ENCODE measurements at places on chromosomes 1 and 21.

DNA sequence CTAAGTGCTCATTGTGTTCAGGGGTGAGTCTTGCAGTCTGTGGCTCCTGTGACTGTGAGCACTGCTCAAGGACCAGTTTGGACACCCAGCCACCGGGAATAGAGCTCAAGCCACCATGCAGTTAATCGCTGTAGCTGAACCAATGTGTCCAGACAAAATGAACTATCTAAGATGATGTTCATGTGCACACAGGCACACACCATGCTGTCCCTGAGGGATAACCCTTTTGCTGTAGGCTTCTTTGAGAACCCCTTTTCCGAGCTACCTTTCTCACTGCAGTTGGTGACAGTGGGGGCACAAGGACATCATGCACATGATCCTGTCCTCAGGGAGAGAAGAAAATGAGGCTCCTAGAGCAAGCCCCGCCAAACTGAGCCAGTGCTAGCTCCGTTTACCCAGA lies 50.6 kb upstream of the CTBS start:
- no peak for DNase-seq

DNA sequence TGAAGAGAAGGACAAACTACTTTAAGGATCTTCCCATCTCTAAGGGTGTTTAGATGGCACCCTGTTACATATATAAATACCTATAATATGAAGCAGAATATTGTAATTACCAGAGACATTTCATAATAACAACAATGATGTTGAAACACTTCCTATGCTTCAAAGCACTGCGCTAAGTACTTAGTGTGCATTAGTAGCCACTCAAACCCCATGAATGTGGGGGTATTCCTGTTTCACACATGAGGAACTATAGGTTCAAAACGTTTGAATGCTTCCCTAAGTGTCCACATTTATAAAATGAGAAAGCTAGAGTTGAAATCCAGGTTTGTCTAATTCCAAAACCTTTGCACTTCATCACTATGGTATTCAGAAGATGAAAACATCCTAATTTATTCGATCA lies 18.5 kb upstream of the OR10J5 start:
- DNase-seq: no peak

GRCh38 chr1:8460784-8461183 lies 142.9 kb downstream of the SLC45A1 start:
- DNase-seq: no peak

- DNase-seq: no peak
Observed at GRCh38 chr1:206116191-206116872, 856 bp downstream of the AVPR1B start.

DNA sequence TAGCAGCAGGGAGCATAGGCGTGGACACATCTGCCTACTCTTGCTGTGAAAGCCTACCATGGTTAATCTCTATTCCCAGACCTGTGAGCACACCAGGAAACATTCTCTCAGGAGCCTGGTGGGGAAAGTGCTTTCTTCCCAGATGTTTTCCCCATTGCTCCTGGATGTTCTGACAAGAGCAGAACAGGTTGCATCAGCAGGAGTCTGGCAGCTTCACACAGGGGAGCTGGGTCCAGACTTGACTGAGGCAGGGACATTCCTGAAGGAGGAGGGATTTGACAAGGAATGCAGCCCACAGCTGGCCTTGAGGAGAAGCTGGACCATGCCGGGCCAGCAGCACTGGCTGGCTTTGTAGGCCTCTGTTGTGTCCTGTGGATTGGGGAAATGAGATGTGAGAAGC lies 21.0 kb upstream of the ARTN start:
- DNase-seq: no peak

DNA sequence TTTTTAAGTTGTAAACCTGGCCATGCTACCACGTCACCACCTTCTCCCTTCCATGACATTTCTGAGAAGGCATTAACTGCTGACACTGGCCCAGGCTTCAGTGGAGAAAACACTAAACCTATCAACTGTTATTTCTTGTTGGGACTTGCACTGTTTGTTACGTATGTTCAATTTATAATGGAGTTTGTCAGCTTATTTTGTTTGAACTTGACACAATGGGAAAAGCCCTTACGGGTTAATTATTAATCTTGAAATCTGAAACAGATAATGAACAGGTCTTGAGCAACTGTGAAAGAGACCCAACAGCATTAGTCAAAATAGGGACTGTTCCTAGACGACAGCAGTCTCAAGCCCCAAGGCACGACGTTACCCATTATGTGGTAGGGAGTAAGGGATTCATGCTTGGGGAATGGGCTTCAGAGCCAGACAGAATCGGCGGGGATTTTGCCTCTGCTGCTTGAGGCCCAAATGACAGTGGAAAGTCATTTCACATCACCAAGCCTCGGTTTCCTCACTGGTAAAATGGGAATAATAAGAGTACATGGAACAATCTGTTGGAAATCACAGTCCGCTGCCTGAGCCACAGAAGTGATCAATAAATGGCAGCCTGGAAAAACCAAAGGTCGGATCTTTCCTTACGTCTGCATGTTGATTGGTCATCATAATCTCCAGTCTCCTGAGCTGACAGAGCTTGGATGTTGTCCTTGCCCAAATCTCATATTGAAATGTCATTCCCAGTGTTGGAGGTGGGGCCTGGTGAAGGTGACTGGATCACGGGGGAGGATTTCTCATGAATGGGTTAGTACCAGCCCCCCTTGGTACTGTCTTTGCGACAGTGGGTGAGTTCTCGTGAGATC lies 44.5 kb downstream of the TIAM1 start:
- DNase-seq: no peak

DNA sequence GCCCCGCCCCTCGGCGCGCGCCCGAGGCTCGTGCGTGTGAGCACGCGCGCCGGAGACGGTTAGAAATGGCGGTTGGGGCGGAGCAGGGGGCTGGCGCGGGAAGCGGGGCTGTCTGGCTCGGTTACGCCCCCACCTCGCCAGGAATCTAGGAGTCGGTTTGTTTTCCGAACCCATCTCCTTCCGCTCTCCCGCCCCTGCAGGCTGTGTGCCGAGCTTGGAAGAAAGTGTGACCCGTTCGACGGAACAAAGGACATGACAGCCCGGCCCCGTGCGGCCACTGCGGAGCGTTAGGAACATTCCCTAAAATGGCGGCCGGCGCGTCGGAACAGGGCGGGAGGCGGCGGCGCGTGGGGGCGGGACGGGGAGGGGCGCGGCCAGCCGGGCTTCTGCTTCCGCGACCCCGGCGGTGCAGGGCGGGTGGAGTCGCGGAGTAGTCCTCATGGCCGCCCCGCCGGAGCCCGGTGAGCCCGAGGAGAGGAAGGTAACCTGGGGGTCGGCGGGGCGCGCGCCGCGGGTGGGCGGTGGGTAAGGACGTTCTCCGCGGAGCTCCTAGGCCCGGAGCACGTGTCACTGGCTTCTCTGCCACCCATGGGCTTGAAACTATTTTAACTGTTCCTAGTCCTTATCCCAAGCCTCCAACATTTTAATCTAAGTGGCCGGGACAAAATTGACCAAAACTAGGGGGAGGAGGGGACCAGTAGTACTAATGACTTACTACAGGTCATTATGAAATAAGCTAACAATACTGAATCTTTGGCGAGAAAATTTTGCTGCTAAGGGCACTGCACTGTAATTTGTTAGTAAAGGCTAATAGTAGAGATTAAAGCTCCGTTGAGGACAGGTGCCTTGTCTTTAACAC lies at the start of gene COX20:
Gene COX20 (plus strand): TSS at position 383 of the 859 bp plus-strand sequence. CDS start 57 bp downstream, at position 440.
- DNase-seq: peak; percentile 92

DNA sequence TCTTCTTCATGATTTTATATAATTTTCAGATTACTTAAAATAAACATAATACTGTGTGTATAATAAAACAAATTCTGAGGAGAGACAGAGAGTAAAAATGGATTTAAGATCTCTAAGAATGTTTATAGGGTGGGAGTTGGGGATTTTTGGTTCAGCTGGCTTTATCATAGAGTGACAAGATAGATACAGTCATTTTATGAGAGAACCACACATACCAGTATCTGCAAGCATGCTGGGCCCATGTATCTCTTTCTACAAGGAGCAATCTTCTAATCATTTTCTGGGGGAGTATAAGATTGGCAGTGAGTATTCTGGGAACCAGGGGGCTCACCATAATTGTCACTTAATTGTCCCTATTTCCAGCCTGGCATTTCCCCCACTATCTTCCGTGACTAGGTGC lies 64.3 kb upstream of the DUSP10 start:
- no peak for DNase-seq

- DNase-seq: peak; percentile 29
Observed at GRCh38 chr1:176211396-176212165, 4.5 kb upstream of the COP1 start.

DNA sequence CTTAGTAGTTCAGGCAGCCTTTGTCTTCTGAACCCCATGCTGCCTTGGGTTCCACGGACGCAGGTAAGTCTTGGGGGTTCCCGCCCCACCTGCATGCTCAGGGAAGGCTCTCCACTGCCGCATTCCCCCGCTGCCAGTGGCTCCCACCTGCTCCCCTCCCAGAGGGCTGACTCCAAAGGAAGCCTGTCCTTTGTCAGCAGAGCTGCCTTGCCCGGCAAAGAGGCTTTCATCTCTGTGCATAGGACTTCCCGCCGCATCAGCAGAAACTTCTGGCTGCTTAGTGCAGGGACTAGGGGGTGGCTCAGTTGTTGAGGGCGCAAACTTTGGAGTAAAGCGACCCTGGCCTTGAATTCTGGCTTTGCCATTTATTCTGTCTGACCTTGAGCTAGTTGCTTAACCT lies 25.2 kb upstream of the ACTL8 start:
- no peak for DNase-seq

GRCh38 chr1:100757946-100758345 lies 38.4 kb downstream of the VCAM1 start:
- no peak for DNase-seq

- no peak for DNase-seq
Observed at GRCh38 chr1:57040811-57041210, 75.0 kb upstream of the C8B start.

DNA sequence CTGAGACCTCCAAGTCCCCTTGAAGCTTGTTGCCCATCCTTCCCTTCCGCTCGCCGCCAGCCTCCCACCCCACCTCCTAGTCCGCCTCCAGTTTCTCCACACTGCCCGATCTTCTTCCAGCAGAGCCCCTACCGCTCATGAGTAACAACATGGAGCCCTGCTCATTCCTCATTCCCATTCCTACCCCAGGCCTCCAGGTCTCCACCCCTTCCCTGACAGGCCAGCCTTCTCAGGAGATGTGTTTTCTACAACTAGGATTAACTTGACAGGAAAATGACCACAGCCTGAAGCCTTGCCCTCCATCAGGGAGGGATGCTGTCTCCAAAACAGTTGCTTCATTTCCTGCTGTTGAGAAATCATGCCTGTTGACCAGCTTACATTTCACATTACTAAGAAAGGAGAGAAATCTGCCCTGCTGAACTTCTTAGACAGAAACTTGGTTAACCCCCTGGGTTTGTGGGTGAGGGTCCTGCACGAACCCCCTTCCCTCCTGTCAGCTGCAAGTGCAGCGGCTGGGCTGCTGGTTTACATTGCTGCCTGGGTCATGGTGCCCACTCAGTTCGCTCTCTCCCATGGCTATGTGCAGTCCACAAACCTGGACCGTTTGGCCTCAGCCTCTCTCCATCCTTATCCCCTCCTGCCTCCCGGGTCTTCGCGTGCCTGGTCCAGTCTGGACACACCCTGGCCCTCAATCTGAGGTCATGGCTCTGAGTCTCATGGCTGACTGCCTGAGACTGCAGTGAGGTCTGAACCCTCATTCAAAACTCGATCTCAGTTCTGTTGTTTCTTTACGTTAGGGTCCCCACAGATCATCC lies 16.1 kb upstream of the CHI3L1 start:
- peak; percentile 49 for DNase-seq

DNA sequence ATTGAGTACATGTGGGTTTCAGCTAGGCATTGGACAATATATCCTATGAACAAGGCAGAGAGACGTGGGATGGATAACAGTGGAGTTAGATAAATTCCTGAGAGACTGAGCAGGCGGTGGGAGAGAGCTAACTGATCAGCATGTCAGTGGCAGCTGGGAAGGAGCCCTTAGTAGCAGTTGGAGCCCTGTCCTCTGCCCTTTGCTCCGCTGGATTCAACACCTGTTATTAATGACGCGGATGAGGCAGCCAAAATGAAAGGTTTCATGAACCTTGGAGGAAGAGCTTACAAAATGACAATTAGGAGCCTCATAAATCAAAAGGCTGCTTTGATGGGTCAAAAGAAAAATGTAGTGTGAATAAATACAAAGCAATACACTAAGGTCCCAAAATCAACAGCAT lies 16.1 kb downstream of the UBIAD1 start:
- no peak for DNase-seq

- DNase-seq: no peak
Observed at GRCh38 chr1:3847081-3847480, 9.9 kb downstream of the CEP104 start.

GRCh38 chr1:107510347-107510746 lies 369.5 kb downstream of the NTNG1 start:
- DNase-seq: no peak

- no peak for DNase-seq
Observed at GRCh38 chr1:50750021-50750619, 209.9 kb downstream of the FAF1 start.

DNA sequence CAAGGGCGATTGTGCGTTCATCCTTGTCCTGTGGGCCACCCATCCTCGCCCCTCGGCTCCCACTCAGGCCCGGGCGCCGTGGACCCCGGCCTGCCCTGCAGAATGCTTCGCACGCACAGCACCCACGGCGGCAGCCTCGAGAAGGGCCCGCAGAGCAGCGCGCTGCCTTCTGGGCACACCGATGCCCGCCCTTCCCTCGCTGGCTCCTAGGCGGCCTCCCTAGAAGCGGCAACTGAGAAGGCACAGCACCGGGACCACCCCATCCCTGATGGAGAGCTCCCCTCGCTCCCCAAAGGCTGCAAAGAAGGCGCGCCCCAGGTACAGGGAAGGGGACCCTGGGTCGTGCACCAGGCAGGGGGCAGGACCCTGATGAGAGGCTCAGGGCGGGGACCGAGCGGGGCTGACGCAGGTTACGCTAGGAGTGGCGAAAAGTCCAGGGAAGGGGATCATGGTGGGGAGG lies 971 bp downstream of the CAPZB start:
- DNase-seq: no peak

DNA sequence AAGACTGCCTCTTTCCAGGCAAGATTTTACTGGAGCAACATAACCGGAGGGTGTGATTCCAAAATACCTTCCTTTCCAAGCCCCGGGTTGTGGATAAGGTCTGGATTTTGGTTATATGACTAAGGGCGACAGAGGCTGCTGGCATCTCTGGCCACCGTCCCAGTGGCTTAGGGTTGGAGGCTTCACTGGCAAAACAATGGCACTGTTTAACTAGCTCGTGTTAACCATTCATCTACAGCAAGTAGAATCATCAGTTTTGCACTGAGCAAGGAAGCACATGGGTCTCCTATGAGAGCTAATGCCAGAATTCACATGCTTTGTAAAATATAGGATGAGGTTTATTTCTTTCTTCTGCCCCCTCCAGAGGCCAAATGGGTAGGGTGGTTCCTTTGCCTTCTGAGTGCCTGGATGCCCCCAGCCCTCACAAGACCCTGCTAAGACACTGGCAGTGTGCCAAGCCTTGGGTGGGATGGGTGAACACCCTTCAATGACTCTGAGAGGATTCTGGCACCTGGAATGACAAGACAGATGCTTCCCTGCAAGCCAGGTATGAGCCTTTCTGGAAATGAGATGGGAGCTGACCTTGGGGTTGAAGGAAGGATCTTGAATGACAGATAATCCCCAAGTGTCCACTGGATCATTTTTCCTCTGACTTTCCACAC lies 36.8 kb downstream of the DHCR24 start:
- no peak for DNase-seq

All from colonic mucosa (tissue), 4 donors.